Sigmoid colon (tissue), 7 donors: ENCODE measurements at places on chromosomes 5 and 9. TPM values are rescaled to one million over a fixed set of nuclear protein-coding genes. Genes with fewer than 3 reads are reported as not detected.

The MEIKIN gene
- total RNA-seq, result not detected

The PCDHB15 gene
- 7.3 TPM for total RNA-seq

The ADGRV1 gene
- total RNA-seq, result 0.54 TPM

The RPL12 gene
- total RNA-seq, result 4,463 TPM

The GPR151 gene
- not detected for total RNA-seq

The NR2F1-AS1 gene
- 8.9 TPM for total RNA-seq

The SMC2 gene
- total RNA-seq, result 8.6 TPM

The ADAMTSL2 gene
- total RNA-seq, result 0.33 TPM

The EXOC3 gene
- total RNA-seq, result 48.2 TPM
